ENCODE measurements at places on chromosomes 2 and 18. TPM values are rescaled to one million over a fixed set of nuclear protein-coding genes. Genes with fewer than 3 reads are reported as not detected.

Gene FBXO15
- total RNA-seq, result 4.2 TPM

GRCh38 chr2:131022731-131023130 is 70.5 kb downstream of the FAM168B start:
- DNase-seq, result no peak

DNA sequence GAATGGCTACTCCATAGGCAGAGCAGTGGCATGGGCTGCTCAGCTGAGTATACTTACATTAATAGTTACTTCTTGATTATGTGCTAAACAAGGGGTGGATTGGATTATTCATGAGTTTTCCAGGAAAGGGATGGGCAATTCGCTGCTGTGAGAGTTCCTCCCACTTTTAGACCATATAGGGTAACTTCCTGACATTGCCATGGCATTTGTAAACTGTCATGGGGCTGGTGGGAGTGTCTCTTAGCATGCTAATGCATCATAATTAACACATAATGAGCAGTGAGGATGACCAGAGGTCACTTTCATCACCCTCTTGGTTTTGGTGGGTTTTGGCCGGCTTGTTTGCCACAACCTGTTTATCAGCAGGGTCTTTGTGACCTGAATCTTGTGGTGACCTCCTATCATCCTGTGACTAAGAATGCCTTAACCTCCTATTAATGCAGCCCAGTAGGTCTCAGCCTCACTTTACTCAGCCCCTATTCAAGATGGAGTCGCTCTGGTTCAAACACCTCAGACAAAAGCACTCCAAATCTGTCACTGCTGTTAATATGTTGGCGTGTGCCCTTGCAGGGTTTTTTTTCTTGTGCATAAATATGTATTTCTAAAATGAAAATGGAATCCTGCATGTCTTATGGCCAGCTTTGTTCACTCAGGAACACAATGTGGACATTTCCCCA is 56.0 kb downstream of the CYBRD1 start:
- DNase-seq, result no peak

DNA sequence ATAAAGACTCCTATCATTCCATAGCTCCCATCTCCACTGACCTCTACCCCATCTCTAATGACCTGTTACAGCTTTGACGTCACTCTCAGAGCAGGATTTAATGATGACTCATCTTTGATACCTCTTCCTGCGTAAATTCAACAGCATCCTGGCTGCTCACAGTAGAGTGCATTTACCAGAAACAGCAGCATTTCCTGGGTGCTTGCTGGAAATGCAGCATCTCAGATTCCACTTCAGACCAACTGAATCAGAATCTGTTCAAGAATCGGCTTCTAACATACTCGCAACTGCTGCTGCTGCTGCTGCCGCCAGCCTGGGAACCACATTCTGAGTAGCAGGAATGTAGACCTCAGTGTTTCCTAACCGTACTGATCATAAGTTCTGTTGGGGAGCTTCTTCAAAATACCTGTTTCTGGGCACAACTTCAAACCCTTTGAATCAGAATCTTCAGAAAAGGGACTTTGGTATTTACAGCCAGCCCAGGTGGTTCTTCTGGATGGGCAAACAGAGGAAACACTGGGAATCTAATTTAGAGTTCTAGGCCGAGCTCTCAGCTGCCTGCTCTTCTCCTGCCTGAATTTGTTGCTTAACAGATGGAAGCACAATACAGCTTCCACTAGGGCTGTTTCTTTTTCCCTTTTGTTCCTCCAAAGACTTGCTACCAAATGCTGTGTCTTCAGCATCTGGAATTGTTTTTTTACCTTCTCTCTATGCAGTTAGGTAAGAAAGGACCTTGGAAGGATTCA is 241.4 kb downstream of the NCKAP5 start:
- DNase-seq, result no peak

GRCh38 chr2:213015387-213016165 is 135.8 kb downstream of the IKZF2 start:
- DNase-seq, result no peak

DNA sequence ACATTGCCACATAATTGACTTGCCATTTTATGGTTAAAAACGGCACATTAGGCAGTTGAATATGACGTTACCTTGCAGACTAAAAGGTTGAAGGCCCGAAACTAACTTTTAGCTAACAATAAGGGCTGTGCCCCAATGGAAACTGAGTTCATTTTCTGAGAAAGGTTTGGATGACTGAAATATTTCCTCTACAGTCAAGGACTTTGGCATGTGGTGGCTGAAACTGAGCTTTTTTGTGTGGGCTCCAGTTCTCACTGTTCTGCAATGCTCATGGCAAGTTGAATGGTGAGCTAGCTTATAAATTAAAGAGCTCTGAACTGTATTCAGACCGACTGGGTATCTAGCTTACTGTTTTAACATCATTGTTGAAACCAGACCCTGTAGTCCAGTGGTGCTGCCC is 23.8 kb upstream of the TXNDC2 start:
- DNase-seq, result no peak

DNA sequence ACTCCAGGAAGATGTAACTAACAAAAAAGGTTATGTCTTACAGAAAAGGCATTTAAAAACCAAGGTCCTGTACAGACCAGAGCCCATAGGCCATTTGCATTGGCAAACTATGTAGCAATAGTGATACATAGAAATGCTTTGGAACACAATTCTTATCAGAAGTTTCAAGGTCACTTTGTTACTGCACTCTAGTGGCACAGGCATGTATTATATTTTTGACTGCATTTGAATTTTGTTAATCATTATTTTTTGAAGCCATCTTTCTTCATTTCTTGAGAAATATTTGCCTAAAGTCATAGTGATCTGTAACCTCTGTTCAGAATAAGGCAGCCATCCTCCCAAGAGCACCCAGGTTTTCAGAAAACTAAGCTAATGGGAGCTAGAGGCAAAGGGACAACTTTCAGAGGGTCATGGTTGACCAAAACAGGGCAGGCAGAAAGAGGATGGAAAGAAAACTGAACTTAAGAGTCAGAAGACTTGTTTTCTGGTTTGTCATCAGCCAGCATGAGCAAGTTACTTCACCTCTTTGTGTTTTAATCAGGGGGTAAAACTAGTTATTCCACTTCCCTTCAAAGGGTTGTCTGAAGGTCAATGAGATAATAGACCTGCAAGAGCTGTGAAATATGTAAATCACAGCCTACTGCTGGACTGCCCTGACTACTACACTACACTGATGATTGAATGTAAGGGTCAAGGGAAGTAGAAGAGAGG is 41.5 kb downstream of the SLC38A11 start:
- DNase-seq, result no peak
